ENCODE measurements at places on chromosomes 7 and 10.

- DNase-seq = no peak
Observed at GRCh38 chr10:3350205-3350604, 177.6 kb upstream of the PITRM1 start.

GRCh38 chr10:112775381-112775780 is 174.7 kb upstream of the TCF7L2 start:
- DNase-seq = no peak

- no peak for DNase-seq
Observed at GRCh38 chr10:87844837-87845623, 18.3 kb downstream of the KLLN start.

GRCh38 chr7:81487516-81487915 is 282.3 kb downstream of the HGF start:
- DNase-seq = no peak

- no peak for DNase-seq
Observed at GRCh38 chr7:37943905-37944736, 23.7 kb downstream of the EPDR1 start.

GRCh38 chr7:47093320-47094234 is 488.3 kb downstream of the TNS3 start:
- DNase-seq = no peak

GRCh38 chr7:50456371-50457123 is 6.4 kb upstream of the FIGNL1 start:
- no peak for DNase-seq

DNA sequence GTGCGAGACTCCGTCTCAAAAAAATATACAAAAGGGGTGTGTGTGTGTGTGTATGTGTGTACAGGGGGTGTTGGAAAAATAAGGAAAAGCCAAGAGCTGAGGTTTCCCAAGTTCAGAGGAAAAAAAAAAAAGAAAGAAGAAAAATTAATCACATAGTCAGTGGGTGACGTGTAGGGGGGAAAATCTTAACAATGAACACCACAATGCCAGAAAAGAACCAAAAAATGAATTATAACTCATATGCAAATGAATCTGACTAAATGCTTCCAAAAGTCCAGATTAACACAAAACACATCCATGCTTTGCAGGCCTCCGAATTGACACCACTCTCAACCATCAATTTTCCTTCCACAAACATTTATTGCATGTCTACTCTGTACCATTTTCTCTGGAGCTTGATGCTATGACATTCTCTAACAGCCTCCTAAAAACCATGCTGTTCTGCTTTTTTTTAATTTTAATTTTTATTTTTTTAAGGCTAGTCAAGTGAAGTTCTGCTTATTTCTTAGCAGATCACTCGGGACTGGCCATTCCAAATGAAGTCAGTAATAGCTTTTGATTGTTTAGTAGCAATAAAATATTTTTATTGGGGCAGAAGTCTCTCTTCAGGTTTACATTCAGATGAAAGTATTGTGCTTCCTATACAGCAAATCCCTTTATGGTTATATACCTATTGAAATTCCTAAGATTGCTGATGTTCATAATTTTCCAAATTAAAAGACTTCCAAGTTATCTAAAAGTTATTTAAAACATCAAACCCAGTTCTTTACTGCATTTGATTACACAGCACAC is 133.8 kb downstream of the CNOT4 start:
- DNase-seq = no peak

GRCh38 chr7:100509231-100509630 is 25.5 kb downstream of the NYAP1 start:
- peak; percentile 98 for DNase-seq

DNA sequence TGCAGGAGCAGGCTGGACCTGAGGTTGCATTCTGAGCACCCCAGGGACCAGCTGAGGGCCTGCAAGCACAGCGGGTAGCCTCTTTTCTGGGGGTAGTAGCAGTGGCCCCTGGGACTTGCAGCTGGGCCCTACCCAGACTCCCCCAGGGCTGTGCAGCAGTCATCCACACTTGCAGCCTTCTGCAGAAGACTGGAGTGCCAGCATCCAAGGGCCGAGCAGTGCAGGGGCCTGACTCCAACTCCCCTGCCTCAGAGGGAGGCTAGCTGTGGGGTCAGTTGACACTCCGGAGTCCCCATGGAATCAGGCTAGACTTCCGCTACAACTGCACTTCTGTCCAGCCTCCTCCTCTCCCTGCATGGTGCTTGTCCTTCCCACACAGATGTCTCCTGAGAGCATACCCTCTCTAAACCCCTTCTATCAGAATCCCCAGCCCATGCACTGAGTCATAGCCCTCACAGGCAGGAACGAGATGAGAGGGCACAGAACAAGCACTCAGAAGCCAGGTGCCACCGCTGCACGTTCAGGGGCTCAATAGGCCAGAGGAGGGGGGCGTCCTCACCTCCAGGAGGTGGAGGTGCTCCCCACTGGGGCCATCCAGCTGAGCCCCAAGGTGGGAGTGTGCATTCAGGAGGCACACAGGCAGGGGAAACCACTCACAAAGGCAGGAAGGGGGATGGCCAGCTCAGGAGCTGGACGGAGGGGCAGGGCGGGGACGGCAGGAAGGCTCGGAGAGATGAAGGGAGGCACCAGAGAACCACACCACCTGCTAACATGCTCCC is 7.5 kb downstream of the RASGEF1A start:
- DNase-seq = no peak

- DNase-seq = no peak
Observed at GRCh38 chr10:62852961-62853702, 37.0 kb upstream of the EGR2 start.

- peak; percentile 10 for DNase-seq
Observed at GRCh38 chr10:127577376-127578258, 28.5 kb downstream of the NPS start.

- no peak for DNase-seq
Observed at GRCh38 chr10:50063100-50063499, 4.7 kb upstream of the WASHC2A start.

DNA sequence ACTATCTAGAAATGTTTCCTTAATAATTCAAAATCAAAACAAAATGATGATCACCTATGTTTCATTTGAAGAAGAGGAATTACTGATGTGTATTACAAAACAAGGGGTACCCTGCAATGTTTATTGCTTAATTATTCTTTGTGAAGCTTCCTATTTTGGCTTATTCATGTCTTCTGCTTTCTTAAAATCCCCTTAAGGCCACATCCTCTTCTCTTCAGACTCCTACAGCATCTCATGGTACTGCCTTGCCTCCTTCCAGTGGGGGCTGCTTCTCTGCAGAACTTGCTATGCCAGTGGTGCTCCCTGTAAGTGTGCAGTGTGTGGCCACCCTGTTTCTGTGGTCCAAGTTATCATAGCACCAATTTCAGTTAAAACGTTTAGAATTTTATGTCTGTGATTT is 35.0 kb downstream of the CCDC146 start:
- no peak for DNase-seq

DNA sequence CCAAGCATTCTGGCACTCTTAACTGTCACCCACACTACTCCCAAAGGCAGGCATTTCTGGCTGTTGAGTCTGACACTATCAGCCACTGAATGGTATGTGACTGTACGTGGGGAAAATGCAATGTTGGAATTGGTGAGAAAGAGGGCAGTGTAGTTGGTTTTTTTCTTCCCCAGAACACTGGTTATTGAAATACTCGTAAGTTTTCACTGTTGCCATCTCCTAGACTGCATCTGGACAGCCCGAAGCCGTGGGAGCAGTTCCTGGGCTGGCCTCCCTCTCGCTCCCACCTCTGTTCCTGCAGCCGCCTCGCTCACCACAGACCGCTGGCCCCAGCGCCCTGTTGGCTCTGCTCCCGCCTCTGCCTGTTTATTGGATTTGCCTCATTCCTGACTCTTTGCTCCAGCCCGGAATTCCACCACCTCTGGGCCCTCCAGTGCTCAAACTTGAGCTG is 5.7 kb downstream of the PLCE1 start:
- DNase-seq = no peak

DNA sequence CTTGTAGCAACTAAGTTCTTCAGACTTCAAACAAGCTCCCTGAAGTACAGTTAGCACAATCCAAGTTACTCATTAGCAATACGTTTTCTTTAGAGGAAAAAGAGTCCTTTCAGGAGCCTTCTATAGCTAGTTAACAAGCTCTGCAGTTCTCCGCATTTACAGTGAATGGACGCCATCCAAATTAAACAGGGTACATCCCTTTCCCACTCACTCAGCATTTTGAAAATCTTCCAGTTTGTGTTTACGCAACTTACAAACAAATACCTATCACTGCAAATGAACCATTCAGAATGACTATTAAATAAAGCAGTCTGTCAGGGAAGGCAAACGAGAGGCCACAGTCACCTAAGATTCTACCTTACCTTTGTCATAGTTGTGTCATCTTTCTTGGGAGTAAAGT is 84.5 kb downstream of the RNF32 start:
- DNase-seq = no peak

- no peak for DNase-seq
Observed at GRCh38 chr10:13349463-13350274, 1.6 kb upstream of the SEPHS1 start.

- peak; percentile 44 for DNase-seq
Observed at GRCh38 chr10:110918269-110918642, 724 bp downstream of the BBIP1 start.

- no peak for DNase-seq
Observed at GRCh38 chr7:137965942-137966640, 35.8 kb downstream of the CREB3L2 start.

- DNase-seq = peak; percentile 77
Observed at GRCh38 chr7:73893342-73894101, 32.6 kb downstream of the TMEM270 start.

GRCh38 chr7:50197549-50197948 is 104.5 kb upstream of the ZPBP start:
- DNase-seq = no peak

DNA sequence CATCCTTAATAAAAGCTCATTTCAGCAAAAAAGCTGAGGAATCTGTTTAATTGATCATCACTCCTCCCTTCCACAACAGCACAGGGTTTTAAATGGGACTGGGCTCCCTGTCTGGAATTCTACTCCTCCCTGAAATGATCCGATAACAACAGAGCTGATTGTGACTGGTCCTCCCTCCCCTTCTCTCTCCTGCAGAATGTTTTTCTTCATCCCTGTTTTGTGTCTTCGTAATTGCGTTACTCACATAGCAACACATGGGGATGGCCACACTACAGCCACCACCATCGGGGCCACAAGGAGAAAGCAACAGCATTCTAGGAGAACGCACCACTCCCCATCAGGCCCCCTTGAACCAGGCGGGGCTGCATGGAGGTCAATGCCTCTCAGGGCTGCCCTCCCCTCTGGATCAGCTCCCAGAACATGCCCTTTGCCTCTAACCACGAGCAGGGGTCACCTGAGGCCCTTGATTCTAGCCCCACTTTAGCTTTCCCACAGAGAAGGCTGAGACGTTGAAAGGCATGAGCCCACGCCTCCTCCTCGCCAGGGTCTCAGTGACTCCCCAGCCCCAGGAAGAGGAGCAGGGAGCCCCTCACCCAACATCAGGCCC is 152.6 kb downstream of the PLXNA4 start:
- DNase-seq = no peak

- DNase-seq = no peak
Observed at GRCh38 chr7:36761835-36762234, 37.5 kb upstream of the AOAH start.

- peak; percentile 74 for DNase-seq
Observed at GRCh38 chr10:77513781-77514331, 123.8 kb downstream of the KCNMA1 start.

DNA sequence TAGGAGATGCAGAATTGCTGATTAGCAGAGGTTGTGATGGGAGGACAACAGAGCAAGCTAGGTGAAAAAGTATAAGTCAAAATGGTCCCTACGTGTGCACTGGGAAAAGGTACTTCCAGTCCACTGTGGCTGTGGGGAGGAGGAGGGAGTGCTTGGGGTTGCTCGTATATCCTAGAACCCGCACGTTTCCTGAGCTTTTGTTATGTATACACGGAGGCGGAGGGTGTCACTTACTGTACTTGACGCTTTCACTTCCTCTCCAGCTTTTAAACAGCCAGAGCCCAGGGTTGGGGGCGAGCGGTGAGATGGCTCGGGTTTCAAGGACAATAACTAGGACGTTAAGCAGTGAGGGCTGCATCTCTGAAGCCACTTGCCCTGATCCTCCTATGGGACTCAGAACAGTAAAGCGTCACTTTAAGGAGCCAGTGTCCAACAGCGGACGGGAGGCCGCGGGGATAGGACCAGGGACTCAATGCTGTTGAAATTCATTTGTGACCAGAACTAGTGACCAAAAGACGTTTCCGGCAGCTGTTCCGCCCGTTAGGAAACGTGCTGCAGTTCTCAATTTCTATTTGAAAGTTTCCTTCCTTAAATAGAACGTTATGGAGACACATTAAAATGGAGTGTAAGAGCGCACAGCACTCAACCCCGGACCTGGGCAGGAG is 985 bp upstream of the ETV1 start:
- no peak for DNase-seq

GRCh38 chr10:6024334-6024682 is 37.9 kb downstream of the IL2RA start:
- DNase-seq = no peak

GRCh38 chr7:49775065-49775948 is 1.9 kb downstream of the VWC2 start:
- no peak for DNase-seq

Data from NCI-H1694 (cell line).